ENCODE measurements at places on chromosomes 5 and 9.

- DNase-seq = no peak
Observed at GRCh38 chr5:88665750-88666215, 217.2 kb downstream of the MEF2C start.

DNA sequence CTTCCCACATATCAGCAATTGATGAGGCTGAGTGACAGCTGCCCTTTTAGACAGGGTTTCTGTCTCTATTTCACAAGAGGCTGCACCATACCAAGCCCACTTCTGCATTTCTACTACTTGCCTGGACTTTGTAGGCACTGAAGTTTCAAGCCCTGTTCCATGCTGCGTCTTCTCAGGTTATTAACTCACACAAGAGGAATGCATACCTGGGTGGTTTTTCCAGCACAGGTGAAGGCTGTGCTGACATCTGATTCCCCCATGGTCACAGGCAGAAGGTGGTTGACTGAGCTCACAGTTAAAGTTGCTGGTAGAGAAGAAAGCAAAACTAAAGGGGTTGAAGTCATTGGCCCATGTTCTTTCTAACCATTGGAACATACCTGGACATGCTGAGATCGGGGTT lies 86.6 kb downstream of the MAMDC2 start:
- DNase-seq = no peak

GRCh38 chr5:68838157-68838718 lies 255.6 kb upstream of the SLC30A5 start:
- no peak for DNase-seq

DNA sequence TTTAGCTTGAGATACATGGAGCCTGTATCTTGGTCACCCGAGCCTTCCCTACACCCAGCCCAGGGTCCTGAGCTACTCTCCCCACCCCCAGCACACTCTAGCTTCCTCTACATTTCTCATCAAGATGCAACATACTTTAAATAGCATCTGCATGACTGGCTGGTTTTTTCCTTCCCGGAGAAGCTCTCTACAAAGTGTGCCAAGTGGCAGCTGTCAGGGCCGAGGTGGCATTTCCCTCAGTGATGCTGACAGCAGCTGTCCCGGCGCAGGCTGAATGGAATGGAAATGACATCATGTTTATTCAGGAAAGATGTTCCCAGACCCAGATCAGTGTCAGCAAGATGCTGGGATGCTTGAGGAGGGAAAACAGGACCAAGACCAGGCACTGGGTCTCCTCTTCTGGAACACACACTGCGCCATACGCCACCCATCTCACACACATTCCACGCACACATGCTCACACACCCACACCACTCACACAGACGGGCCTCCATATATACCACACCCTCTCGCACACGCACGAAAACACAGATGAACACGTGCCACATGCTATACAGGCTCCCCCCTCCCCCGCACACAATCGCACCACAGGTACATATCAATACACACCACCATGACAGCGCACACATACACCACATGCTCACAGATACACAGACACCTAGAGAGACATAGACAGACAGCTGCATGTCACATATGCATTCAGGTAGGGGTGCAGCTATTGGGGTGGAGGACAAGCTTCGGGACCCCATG lies 67.8 kb downstream of the LHX2 start:
- peak; percentile 48 for DNase-seq

DNA sequence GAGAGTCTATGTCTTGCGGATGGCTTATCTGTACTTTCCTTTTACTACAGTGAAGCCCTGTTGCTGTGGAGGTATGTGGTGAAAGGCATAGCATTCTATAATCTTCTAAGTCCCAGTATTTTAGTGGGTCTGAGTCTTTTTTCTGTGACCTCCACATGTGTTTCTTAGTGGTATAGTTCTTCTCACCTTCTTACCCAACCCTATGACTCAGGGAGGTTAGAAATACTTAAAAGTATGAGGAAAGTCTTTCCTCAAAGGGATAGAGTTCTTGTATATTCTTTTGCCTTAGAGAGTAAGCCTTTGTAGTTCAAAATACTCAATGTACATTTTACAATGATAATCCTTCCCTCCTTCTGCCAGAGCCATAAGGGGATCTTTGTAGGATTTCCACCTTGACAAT lies 621.9 kb upstream of the CTNND2 start:
- no peak for DNase-seq

DNA sequence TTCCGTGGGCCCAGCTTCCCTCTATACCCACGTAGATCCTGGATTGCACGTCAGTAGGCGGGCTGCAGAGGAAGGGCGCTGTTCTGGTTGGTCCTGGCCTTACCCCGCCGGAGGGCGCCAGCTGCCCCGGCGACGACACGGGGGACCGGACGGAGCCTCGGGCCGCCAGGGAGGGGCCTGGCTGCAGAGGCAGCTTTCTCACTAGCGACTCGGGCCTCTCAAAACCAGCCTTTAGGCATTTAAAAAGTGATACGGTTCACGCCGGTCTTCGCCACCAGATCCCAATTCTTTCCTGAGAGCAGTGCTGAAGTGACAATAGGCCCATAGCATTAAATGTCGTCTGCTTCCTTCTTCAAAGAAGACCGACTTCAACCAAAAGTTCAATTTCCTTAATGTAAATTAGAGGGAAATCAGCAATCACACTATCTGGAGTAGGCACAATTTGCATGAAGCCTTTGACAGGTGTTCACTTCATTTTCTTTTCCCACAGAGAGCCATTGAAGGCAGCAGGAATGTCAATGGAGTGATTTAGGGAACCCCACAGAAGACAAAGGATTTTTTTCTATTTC lies 17.6 kb upstream of the UBE2D2 start:
- DNase-seq = no peak

DNA sequence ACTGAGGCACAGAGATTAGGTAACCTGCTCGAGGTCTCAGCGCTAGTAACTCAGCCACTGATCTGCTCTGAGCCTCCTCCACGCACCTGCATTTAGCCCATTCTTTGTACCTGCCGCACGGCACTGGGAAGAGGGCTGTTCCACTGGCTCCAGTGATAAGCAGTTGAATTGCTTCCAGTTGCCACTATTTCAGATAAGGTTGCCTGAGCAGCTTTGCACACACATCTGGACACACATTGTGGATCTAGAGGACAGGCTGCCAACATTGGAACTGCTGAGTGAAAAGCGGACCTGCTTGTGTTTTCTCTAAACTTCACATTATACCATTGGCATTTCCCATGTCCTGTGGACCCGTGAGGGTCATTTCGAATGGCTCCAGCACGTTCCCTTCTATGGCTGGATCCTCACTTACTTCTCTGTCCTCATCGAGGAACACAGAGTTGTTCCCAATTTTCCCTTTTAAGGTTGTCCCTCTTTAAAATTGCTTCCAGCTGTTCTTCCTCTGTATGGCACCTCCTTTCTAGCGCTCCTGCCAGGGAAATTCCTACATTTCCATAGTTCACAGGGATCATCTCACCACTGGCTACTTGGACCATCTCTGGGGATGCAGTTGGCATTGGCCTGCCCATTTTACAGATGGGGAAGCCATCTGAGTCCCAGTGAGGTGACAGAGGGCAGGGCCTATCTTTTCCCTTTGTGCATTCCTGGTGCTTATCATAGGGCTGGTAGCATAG lies 45.9 kb upstream of the RPL26L1 start:
- no peak for DNase-seq

- no peak for DNase-seq
Observed at GRCh38 chr5:56763711-56764466, 51.5 kb upstream of the MAP3K1 start.

DNA sequence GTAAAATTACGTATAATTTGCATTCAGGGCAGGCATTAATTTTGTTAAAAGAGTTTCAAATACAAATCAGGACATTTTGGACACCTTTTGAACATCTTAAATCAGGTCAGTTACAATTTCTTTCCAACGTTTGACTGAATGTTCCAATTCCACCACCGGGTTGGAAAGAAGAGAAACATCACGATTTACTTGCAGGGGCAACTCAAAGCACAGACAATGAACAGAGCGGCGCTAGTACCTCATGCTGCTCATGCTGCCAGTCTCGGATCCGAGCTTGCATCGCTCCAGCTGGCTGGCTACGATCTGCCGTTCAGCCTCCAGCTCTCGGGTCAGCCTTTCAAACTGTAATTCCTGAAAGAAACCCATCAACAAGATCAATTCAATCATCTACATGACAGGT lies 339.5 kb downstream of the CTNND2 start:
- no peak for DNase-seq

DNA sequence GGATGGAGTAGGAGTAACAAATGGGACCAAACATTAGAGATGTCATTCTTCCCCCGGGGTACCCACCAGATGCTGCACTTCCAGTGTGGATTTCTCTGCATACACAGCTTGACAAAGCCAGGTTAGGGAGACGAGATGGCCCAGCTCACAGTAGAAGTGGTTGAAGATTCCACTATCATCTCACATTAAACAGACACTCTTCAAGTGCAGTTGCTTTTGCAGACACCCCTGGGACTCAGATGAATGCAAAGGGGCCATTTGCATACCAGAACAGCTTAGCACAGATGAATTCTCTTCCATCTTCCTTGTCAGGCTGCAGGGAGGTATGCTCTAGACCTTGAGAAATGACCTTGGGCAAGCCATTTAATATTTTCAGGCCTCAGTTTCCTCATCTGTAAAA lies 12.6 kb upstream of the C5orf58 start:
- no peak for DNase-seq

DNA sequence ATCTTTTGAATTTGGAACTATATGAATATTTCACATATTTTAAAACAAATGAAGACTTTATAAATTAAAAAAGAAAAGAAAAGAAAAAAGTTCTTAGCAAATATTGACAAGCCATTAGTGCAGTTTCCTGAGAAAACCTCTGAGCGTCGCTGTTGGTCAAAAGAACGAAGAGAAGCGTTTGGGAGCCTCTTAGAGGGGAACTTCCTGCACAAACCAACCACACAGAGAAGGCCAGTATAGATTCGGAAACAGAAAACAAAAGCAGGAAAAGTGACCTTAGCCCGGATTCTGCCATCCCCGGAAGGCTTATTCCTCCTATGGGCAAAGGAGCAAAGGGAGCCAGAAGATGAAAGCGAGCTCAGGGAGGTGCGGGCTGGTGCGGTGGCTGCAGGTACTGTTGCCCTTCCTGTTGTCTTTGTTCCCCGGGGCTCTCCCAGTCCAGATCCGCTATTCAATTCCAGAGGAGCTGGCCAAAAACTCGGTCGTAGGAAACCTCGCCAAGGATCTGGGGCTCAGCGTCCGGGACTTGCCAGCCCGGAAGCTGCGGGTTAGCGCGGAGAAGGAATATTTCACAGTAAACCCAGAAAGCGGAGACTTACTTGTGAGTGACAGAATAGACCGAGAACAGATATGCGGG lies at the start of gene PCDHGB2:
Gene PCDHGB2 (plus strand): TSS at position 205 of the 637 bp plus-strand sequence. CDS start 142 bp downstream, at position 347.
- DNase-seq = no peak

- DNase-seq = peak; percentile 68
Observed at GRCh38 chr9:38047301-38048251, 21.5 kb downstream of the SHB start.

GRCh38 chr5:65811885-65812284 lies 89.9 kb downstream of the NLN start:
- DNase-seq = no peak

DNA sequence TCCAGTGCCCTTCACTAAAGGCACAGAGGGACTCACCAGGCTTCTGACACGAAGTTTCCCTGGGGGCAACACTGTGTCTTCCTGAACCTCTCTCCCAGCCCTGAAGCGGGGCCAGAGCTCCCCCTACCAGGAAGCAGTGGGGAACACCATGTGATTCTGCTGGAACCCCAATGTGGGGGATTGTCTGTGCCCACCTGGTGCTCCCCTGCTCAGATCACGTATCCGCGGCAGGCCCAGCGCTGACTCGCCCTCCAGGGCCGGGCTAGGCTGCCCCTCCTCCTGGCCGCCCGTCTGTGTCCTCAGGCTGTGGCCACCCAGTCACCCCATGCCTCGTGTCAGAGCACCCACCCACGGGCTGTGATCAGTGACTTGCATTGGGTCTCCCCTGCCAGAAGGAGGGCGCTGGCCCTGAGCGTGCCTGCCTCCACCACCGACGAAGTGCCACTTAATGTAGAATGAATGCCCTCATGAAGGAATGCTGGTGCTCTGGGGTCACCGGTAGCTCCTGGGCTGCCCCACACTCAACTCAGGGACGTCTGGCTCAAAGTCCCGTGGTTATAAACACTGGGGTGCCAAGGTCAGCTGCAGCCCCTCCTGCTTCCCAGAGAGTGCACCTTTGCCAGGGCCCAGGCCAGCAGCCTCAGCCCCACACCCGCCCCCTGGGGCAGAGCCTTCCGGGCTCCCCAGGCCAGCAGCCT lies 22.1 kb downstream of the SARDH start:
- no peak for DNase-seq

DNA sequence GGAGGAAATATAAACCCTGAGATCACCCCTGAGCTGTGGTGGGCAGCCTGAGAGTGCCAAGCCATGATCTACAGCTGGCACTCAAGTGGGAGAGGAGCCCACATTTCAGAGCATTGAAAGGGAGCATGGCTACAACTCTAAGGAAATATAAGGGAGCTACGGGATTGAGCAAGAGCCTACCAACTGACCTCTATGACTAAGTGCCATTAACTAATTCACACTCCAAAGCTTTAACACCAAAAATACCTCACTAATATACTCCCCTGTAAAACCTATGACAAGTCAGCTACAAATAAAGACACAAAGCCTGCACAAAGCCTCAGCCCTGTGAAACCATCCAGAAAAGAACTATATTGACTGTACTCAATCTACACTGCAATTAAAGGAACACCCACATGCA lies 286.8 kb upstream of the RPS23 start:
- no peak for DNase-seq

DNA sequence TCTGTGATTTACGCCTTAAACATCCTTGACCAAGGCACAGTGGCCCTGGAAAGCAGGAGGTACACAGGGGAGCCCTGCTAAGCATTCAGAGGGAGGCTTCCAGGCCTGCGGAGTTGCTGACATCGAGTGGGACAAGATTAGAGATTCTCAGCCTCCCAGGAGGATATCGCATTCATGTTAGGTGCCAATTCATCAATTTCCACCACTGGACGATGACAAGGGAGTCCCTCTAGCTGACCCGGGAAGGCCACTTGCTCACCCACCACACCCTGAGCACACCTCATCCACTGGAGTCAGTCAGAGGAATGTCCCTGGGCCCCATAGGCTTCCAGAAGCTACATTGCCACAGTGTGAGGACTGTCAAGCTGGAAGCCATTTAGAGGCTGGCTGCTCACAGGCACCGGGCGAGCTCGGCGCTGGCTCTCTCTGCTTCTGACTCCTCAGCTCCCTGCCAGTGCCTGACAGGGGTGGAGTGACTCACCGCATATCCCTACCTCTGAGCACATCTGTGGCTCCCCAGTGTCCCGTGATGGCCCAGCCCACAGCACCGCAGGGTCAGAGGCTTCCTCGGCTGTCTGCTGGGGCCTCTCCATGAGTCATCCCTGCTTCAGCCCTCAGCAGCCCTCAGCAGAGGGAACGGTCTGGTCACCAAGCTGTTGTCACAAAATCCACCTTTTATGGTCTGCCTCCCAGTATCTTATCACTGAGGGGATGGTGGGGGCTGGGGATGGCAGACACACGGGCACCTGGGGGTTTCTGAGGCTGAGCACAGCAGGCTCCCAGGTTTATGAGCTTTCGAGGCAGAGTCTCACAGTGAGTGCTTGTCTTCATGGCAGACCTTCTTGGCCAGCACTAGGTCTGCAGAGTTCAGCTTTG lies 117.5 kb downstream of the ZNF608 start:
- DNase-seq = no peak

- DNase-seq = no peak
Observed at GRCh38 chr5:55897206-55897894, 46.2 kb downstream of the IL31RA start.

Data from NCI-H510A treated with DMSO at 0.1 percent for 48 hours (cell line).